ENCODE measurements at places on chromosomes 12 and 14. TPM values are rescaled to one million over a fixed set of nuclear protein-coding genes. Genes with fewer than 3 reads are reported as not detected.

GRCh38 chr14:103377522-103378037 is 7.6 kb upstream of the MARK3 start:
- no peak for DNase-seq

- DNase-seq: no peak
Observed at GRCh38 chr12:69355363-69356028, 4.0 kb upstream of the YEATS4 start.

- peak; percentile 50 for DNase-seq
Observed at GRCh38 chr12:46269429-46270241, 792 bp upstream of the SLC38A1 start.

- DNase-seq: no peak
Observed at GRCh38 chr12:122458105-122459035, 35.9 kb upstream of the CLIP1 start.

DNA sequence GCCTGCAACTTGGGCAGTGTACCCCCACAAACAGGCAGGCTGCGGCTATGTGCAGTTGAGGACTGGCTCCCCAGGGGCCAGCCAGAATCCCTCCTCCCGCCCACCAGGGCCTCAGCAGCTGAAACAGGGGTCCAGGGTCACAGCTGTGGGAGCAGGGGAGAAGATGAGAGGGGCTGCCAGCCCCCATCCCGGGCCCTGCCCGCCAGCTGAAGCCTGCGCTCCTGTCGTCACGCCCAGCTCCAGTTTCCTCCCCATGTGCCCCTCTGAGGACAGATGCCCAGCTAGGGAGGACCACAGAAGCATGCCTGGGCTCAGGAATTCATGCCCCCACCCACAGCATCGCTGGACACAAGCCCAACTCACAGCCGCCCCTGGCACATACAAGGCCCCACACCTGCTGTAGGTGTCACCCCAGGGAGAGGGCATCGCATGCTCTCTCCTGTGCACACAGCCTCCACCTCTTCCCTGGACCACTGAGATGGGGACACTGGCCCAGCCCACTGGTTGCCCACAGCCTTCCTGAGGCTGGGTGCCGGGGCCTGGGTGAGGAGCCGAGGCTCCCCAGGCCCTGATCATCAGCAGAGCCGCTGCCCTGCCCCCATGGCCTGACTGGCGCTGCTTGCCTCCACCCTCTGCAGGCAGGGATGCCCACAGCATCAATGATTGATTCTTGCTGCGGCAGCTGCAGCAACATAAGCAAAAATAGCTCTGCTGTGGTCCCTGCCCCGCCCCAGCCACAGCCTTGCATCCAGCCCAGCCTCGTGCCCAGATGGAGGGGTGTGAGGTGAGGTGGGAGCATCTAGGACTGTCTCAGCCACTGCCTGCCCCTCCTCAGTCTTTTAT is 3.7 kb upstream of the CLBA1 start:
- DNase-seq: no peak

- no peak for DNase-seq
Observed at GRCh38 chr12:66055837-66056319, 74.7 kb downstream of the LLPH start.

- no peak for DNase-seq
Observed at GRCh38 chr14:56059054-56059453, 59.2 kb upstream of the PELI2 start.

GRCh38 chr12:53300187-53300586 is 692 bp downstream of the MYG1 start:
- DNase-seq: no peak

DNA sequence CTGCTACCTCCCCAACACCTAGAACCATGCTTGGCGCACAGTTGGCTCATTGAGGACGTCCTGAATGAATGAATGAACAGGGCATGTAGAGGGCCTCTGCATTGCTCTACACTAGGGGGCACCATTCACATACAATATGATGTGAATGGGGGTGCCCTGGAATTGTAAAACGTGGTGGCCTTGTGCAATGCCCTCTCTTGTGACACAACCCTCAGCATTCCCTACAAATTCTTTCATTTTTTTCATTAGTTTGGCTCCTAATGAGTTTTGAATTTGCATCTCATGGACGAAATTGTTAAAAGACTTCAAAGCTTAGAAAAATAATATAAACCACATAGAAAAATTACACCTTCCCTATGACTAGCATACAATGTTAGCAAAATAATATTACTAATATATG is 2.3 kb upstream of the DIO2 start:
- no peak for DNase-seq

DNA sequence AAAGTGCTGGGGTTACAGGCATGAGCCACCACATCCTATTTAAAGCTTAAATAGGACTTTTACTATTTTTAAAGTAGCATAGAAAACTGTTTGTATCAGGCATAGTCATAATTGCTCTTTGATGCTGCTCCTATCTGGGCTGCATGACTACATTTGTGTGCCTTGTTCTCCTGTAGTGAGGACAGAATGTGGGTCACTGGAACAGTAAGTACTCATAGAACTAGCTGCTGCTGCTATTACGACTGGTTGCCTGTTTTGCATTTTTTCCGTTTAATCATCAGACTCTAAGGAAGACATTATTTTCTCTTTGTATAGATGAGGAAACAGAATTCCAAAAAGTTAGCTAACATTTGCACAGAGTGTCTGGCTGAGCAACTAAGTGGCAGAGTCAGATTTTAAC is 42.8 kb downstream of the ZC3H14 start:
- no peak for DNase-seq

DNA sequence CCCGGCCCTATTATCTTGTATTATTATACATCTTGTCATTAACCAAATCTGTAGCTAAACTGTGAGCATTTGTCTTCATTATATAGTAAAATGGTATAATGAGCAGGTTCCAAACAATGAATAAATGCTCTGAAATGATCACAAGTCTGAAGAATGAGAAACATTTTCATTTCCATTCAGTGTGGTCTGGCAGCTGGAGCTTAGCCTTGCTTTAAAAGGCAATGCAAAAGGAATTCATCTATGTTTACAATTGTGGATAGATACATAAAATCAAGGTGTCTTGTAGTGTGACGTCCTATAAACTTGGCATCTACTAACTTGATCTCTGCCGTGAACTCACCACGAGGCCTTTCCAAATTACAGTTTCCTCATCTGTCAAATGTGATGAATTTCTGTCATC is 168.3 kb downstream of the RMST start:
- peak; percentile 27 for DNase-seq

- DNase-seq: no peak
Observed at GRCh38 chr12:56061982-56062381, 18.0 kb upstream of the ERBB3 start.

- DNase-seq: no peak
Observed at GRCh38 chr12:64240781-64241180, 18.7 kb upstream of the KICS2 start.

Gene NRXN3
- 21.9 TPM for total RNA-seq

Gene ZC2HC1C
- total RNA-seq: 4.5 TPM

Data from spinal cord (tissue), 10 donors.